ENCODE measurements at places on chromosomes 5 and 9. TPM values are rescaled to one million over a fixed set of nuclear protein-coding genes. Genes with fewer than 3 reads are reported as not detected.

GRCh38 chr5:110333384-110333783, 393.1 kb downstream of the TMEM232 start:
- DNase-seq: no peak

DNA sequence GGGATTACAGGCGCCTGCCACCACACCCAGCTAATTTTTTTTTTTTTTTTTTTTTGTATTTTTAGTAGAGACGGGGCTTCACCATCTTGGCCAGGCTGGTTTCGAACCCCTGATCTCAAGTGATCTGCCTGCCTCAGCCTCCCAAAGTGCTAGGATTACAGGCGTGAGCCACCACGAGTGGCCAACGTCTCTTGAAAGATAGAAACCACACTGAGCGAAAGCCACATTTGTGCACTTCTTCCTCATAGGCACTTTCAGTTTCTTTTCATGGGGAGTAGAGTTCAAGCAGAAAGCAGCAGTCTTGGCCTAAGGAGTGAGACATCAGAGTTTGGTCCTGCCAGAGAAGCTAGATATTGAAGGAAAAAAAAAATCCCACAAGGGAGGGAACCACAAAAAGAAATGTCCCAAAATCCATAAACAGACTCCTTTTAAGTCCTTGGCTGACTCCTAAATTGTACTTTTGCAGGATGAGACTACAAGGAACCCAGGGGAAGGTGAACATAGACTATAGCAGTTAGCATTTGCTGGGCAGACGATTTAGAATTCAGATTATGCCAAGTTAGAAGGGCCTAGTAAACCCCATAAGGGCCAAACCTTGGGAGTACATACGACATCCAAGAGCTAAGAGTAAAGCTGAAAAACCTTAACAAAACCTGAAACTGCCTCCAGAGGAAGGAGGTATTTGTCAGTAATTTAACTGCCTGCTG, 43.9 kb upstream of the GLIPR2 start:
- DNase-seq: no peak

DNA sequence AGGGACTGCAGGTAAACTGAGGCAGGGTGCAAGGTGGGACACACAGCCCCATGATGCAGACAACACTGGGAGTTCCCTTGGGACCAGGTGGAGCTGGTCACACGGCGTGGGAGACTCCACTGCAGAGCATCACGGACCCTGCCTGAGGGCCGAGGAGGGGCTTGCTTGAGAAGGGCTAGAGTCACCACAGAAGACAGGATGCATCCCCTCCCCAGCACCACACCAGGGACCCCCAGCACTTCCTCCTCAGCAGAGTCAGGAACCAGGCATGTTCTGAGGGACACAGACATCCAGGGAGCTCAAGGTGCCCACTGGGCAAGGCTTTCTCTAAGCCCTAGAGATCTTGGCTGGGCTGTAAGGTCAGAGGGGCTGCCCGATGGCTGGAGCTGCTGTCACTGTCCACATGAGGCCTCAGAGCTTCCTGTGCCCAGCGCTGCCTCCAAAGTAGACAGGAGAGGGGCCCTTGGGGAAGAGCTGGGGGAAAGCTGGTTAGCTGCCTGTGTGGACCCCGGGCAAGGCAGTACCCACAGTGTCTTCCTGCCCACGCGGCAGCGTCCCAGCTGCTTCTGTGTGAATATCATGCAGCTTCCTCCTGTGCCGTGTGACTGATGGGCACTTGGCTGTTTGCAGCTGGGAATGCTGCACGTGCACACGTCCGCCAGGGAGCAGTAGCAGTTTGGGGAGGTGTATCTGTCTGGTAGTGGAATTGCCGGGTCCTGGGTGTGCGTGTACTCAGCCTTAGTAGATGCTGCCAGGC, 176.6 kb downstream of the CACNA1B start:
- DNase-seq: peak; percentile 29

NTRK2 gene
- total RNA-seq: 63.4 TPM

LECT2 gene
- total RNA-seq: not detected
